NCI-H1417 treated with DMSO at 0.1 percent for 48 hours (cell line): ENCODE measurements at places on chromosomes 6 and 20.

DNA sequence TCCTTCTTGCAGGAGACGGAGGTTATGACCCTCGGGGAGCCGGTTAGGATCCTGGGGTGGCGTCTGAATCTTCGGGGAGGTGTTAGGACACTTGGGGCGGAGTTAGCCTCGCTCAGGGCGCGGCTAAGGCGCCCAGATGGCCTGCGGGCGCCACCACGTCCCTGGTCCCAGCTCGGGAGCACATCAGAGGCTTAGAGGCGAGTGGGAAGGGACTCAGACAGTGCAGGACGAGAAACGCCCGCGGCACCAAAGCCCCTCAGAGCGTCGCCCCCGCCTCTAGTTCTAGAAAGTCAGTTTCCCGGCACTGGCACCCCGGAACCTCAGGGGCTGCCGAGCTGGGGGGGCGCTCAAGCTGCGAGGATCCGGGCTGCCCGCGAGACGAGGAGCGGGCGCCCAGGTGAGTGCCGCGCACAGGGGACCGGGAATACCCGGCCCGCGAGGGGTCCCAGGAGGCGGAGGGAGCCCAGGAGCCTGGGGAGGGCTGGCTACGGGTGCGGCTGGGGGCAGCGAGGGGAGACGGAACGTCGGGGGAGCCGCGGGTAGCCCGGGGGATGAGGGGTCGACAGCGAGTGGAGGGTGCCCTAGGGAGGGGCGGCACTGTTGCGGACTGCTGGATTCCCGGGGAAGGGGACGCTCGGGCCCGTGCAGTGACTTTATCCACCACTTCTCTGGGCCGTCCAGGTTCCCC is at the start of gene HCK:
Gene HCK, plus strand, starts transcription at position 153 of the 688 bp plus-strand sequence.
- DNase-seq, result no peak

DNA sequence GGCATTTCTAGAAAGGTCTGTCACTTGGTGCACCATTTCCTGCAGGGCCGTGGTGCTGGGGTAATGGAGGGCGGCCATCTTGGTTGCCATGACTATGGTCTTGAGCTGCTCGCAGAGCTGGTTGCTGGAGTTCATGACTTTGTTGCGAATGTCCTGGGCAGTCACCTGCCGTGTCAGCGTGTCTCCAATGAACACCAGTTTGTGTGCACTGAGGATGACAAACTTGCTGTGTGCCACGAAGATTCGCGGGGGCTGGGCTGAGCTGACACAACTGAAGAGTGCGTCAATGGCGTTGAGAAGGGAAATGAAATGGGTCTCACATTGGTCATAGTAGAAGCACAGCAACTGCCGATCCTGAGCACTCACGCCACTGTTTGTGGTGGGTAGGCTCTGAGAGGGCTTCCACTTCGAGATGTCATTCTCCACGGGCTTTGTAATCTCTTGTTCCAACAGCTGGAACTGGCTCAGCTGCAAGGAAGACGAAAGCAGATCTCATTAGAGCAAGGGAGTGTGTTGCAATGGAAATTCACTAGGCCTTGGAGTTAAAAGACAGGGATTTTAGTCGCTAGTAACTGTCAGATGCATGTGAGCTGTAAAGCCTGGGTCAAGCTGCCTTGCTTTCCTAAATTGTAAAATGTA is 47.1 kb downstream of the NEDD9 start:
- no peak for DNase-seq

DNA sequence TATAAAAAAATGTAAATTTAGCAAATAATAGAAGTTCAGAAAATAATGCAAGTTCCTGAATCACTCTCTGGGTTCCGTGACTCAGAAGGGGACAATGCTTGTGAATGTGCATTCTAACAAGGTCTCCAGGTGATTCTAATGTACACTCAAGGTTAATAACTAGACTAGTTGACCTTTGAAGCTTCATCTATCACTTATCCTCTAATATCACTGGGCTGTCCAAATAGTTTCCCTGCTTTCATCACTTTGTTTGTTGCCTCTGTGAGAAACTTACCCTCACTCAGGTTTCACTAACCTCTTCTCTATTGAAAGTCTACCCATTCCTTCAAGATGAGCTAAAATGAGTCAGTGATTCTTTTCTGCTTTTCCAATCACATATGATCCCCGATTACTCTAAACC is 189.0 kb downstream of the BTBD9 start:
- no peak for DNase-seq

- DNase-seq, result no peak
Measured at GRCh38 chr20:51945881-51946280, 143.6 kb upstream of the SALL4 start.

GRCh38 chr20:38165089-38165965 is at the start of gene TGM2:
Gene TGM2 (minus strand): TSS chr20:38165270. CDS start chr20:38165198, 72 bp downstream.
- DNase-seq, result no peak

GRCh38 chr6:56148488-56149186 is 98.7 kb downstream of the COL21A1 start:
- DNase-seq, result no peak

DNA sequence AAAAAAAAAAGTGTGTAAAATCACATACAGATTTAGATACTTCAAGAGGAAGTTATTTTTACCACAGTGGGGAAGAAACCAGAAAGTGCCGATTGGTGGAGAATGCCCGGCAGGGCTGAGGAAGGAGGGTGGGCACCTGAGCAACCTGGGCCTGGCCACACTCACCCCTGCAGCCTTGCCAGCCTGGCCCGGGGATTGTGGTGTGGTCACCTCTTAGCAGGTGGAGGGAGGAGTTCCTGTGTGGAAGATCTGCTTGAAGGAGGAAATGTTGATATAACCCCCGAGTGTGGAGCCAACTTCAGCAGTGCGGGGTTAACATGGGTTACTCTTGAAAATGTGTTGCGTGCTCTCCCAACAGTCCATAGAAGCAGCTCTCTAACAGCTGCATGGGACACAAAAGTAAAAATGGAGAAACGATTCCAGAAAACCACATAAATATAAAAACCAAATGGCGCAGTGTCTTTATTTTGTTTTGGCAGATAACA is 14.7 kb downstream of the UST start:
- no peak for DNase-seq

GRCh38 chr6:142013875-142014495 is 118.7 kb upstream of the GJE1 start:
- no peak for DNase-seq

DNA sequence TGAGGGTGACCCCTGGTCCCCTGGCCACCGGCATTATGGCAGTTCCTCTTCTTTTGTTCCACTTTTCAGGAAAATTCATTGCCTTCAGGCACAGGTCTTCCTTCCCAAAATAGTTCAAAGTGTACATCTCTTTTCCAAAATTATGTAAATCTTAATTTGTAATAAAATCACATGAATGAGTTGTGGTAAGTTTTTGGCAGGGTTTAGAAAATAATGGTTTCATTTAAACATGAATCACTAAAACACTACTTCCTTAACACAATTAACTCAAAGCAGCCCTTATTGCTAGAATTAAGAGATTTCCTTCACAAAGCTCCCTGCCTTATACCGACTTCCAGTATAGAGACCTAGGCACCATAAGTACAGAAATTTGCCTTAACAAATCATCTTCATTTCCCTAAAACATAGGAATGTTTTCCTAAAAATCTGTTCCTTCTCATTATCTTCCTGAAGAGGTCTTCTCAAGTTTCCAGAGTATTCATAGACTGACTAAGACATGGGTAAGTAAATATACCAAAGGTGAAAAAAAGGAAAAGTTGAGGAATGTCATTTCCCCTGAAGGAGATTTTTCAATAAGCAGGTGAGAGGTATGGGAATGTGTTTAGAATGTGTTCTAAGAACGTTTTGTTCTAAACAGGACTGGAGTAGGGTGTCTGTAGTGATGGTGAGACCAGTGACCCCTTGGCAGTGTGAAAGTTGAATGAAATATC is 148.2 kb upstream of the CITED2 start:
- DNase-seq, result no peak

DNA sequence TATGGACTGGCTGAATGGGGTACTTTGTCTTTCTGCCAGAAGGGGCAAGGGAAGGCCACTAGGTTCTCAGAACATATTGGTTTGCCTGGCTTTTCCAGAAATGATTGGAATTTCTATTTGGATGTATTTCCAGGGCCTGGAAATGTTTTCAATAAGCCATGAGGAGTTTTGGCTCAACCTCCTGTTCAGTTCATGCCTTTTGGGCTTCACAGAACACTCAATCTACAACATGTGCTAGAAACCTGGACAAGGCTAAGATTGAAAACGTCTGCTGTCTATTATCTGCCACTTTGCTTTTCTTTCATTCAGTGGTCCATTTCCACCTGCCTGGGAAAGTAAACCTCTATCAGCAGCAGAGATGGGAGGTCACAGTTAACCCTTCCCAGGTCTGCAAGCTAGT is 793.4 kb downstream of the TENT5A start:
- no peak for DNase-seq

GRCh38 chr6:33699739-33700138 is 11.8 kb downstream of the UQCC2 start:
- DNase-seq, result no peak

DNA sequence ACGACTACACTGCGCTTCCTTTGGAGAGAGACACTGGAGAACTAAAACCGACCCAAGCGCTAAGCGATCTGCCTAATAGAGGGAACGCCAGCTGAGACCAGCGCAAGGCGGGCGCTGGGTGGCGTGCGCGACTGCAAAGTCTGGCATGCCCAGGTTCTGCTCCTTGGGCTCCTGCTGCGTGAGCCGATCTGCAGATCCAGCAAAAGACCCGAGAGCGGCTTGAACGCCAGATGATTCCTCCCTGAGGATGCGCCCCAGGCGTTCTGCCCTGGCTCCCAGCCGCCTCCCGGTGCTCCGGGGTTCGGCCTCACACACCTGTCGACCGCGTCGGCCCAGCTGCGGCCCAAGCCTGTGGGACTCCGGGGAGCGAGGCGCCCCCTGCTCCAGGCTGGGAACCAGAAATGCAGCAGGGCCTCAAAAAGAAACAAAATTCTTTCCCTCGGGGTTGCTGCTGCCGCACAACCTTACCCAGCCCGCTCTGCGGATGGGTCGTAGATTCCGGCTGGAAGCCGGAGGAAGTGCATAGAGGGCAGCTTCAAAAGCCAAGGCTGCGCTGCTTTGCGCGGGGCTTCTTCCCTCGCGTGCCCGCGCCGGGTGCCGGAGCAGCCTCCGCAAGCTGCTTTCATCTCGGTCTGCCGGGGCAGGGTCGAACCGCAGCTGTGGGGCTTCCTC is 17.9 kb upstream of the PRDM13 start:
- DNase-seq, result no peak

DNA sequence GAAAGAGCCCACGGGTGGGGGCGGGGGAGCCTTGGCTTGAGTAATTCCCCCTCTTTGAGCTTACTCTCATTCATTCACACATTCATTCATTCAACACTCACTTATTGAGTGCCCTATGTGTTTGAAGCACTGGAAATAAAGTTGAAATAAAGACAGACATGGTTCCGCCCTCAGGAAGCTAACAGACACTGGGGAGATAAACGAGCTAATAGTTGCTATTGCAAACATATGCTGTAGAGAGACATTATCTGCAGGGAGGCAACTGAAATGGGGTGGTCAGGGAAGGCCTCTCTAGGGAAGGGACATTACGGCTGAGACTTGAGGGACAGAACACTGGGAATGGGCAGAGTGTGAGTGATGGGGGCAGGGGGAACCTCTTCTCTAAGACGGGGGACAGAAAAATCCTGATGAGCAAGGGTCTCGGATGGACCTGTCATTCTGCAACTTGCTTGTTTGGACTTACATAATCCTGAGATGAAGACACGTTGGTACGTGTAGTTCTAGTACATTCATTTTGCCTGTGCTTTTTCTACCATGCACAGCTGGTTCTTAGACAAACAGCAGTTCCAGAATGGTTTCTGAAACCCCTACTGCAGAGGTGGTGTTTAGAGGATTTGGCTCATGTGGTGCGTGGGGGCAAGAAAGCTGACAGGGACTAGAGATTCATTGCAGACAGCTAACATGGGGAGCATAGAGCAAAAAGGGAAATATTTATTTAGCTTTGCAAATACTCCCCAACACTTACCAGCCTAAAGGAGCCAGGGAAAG is 71.1 kb upstream of the BLCAP start:
- DNase-seq, result no peak

- DNase-seq, result peak; percentile 54
Measured at GRCh38 chr6:101393829-101394251, 332 bp downstream of the GRIK2 start.

DNA sequence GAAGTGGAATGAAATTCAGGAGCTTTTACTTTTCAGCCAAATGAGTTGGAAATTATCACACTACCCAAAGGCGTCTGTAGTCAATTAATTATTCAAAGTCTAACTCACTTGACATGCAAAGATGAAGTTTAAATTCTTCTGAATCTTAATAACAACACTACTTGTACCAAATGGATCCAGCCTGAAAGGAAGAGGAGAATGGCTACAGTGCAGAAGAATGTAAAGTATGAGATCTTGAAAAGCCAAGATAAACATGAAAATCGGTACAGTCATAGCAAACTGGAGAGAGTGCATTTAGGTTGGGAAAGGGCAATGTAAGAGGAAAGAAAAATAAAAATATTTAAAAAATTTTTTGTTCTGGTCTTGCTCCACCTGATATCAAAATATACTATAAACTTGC is 195.5 kb downstream of the SIM1 start:
- DNase-seq, result no peak

DNA sequence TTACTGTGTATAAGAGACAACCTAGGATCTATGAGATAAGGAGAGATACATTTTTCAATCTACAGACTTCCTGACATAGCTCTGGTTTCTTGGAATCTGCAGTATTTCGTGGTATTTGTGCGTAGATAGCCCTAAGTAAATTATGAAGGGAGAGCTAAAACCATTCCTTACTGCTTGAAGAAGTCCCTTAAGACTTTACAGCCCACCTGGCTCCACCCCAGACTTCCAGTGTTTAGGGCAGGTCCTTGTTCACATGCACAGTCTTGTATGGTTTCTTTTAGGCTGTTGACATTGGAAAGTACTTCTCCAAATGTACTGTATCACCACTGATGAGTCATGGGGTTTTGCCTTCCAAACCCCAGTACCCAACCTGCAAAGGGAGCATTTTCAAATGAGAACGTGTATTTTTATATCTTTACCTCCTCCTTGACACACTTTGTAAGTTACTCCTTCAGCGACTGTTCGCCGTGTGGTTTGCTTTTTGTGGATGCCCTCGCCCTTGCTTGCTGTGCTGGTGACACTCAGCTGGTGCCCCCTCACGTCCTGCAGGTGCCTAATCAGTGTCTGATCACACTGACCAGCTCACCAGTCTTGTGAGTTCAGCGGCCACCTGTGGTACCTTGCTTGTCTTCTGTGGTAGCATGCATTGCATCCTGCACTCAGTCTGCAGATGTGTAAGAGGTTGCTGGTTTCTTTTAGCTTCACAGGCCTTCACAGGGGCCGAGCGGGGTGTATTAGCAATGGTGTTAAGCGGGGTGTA is 73.3 kb downstream of the IGF2R start:
- DNase-seq, result no peak
